ENCODE measurements at places on chromosomes 7 and 10.
A peak's percentile ranks its signal among the peaks of the same experiment; 100 is the strongest.

GRCh38 chr10:110584006-110584405, 16.5 kb downstream of the SMC3 start:
- DNase-seq: no peak

- DNase-seq: no peak
Measured at GRCh38 chr7:107622429-107622828, 38.2 kb upstream of the SLC26A4 start.

- DNase-seq: no peak
Measured at GRCh38 chr10:11213137-11213536, 195.5 kb downstream of the CELF2 start.

- DNase-seq: no peak
Measured at GRCh38 chr7:22339725-22340390, 17.1 kb downstream of the RAPGEF5 start.

DNA sequence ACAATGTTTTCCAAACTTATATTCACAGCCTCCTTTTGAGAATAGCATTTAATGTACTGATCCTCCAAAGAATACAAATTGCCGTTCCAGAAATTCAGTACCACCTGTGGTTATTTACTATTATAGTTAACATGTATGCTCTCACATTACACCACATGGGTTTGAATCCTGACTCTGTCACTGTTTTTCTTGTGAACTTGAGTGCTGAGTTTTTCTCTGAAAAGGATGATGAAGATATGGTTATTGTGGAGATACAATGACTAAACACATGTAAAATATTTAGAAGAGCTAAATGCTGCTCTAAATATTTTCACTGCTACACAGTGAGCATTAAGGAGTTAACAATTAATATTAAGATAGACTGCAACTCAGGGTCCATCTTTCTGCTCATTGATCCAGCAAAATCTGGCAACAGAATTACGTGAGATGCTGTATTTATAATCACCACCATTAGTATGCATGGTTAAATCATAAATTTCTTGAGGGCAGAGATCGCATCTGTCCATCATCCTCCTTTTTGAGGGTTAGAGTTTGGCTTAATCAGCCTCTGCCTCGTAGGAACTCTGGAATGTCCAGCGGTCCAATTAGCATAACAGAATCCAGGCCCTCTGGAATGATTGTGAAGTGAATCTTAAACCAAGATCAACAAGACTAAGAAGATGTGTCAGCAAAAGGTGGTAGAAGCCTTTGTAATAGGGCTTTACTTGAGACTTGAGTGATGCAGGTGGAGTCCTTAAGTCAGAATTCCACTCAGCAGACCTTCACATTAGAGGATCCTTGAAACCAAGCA, 152.8 kb downstream of the MACC1 start:
- no peak for DNase-seq

GRCh38 chr10:29007748-29008610, 280.9 kb upstream of the LYZL1 start:
- no peak for DNase-seq

GRCh38 chr10:120962756-120963593, 111.8 kb downstream of the WDR11 start:
- DNase-seq: no peak

- no peak for DNase-seq
Measured at GRCh38 chr10:74988054-74988775, 123.2 kb upstream of the SAMD8 start.

DNA sequence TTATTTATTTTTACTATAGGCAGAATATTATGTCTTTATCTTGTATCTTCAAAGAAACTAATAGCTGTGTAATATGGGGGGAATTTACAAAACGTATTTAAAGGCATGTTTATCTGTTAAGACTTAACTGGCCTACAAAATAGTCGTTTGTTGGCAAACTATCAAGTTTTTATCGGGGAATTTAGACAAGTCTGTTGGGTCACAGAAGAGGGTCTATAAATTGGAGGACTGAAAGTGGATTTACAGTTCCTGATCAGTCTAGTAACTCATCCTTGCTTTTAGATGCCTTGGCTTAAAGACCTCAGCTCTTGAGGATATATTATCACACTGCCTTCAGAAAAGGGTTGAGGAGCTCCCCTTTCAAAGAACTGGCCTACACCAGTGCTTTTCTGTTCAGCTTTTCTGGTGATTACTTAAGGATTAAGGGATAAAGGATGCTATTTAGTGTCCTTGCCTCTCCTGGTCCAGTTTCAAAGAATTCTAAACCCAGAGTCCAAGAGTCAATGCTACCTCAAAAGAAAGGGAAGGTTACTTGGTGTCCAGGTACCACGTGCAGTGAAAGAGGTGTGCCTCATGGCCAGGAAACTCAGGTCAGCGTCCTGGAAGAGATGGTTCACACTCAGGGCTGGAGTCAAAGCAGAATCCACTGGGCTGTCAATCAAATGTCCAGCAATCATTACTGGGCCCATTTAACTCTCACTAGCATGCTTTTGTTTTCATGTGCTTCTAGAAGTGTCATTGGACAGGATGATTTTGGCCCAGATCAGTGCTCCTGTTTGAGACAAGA, 42.9 kb upstream of the ABI1 start:
- DNase-seq: no peak

GRCh38 chr10:59829601-59830000, 76.3 kb upstream of the MRLN start:
- no peak for DNase-seq

- DNase-seq: no peak
Measured at GRCh38 chr10:4635883-4636282, 190.1 kb upstream of the AKR1E2 start.

DNA sequence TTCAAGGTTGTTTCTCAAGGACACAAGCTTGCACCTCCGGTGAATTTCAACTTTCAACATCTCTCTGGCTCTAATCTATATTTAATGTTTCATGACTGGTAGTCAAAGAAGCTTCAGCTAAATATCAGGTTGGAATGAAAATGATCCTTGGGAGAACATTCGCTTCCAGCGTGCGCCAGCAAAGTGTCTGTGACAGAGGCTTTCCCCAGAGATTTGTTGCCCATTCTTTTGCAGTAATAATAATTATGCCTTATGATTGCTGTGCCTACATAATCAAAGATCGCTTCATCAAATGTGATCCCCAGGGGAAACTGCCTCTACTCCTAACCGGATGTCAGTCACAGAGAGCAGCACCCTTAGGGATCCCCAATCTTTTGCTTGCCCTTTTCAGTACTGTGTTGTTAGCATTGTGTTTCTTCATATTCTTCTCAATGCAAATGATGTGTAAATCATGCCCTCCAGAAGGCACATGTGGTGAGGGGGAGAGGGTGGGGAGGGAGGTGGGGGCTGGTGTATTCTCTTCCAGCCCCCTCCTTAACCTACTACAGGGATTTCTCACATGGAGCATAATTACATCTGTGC, 30.5 kb downstream of the FZD1 start:
- DNase-seq: no peak

GRCh38 chr7:51114501-51114900, 202.1 kb downstream of the COBL start:
- DNase-seq: no peak

DNA sequence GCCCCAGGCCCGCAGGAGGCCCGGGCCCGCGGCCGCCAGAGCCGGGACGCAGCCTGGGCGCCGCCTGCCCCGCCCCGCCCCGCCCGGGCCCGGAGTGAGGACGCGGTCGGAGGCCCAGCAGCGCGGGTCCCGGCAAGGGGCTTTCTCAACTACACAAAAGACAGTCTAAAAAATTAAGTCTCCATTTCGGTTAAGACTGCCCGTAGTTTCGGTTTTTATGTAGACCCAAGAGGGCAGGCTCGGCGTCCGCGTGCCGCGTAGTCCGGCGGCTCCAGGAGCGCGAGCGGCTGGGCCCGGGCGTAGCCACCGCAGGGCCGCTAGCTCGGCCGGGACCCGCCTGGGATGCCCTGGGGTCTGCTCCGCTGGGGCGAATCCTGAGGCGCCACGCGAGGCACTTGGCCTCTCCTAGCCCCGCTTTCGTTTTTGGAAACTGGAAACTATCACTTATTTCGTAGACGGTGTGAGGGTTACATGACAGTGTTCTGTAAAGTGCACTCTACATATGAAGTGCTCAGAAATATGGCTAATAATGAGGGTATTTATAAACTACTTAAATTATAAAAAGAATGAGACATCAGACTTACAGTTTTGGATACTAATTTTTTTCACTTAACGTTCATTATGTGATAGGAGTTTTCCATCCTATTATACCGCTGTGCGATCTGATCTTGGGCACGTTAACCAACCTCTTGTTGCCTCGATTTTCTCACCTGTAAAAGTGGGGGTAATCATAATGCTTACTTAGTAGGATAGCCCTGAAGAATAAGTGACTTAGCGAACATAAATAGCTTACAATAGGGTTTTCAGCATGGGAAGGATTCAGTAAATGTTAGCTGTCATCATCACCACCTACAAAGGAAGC, 573 bp downstream of the BLVRA start:
- DNase-seq: peak; percentile 64

- DNase-seq: no peak
Measured at GRCh38 chr10:18145652-18146051, 5.4 kb downstream of the CACNB2 start.

GRCh38 chr10:130403153-130404075, 267.2 kb downstream of the GLRX3 start:
- DNase-seq: no peak

GRCh38 chr7:51158742-51159445, 157.7 kb downstream of the COBL start:
- no peak for DNase-seq

DNA sequence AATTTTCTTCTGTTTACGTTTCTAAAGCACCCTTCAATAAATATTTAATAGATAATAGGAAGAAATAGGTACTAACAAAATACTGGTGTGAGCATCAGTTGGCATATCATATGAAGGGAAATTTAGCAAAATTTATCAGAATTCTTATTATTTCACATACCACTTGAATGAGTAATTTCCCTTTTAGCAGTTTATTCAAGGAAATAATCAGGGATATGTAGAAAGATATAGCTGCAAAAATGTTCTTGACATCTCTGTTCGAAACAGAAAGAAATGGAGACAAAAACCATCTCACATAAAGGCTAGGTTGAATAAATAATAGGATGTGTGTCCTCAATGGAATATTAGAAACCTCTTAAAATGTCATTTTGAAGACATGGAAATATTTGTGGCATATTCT, 35.8 kb upstream of the PIP4K2A start:
- no peak for DNase-seq

- no peak for DNase-seq
Measured at GRCh38 chr7:133099633-133100286, 17.9 kb upstream of the CHCHD3 start.

DNA sequence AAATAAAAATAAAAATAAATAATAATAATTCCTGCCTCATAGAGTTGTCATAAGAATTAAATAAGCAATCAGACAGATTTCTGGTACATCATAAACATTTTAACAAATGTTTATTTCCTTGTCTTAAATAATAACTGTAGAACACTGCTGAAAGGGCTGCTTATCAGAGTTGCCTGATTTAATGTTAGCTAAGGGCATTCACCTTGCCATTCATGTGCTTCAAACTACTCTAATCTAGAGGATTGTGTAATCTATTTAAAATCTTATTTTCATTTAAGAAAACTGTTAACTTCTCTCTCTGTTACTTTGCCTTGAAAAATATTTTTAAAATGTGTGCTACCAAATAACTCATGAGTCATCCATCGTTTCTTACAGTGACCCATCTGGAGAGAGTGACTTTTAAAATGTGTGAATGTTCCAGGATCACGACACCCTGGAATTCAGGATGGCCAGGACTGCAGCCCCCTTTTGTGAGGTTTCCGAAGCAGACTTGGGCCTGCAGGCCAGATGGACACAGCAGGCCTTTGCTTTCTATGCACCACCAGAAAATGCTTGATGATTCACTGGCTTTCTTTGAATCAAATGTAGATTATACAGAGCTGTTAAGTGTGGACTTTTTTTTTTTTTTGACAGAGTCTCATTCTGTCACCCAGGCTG, 109.1 kb upstream of the TNS3 start:
- DNase-seq: no peak

- no peak for DNase-seq
Measured at GRCh38 chr7:113125728-113126127, 7.4 kb upstream of the SMIM30 start.

GRCh38 chr10:51312817-51313216, 238.5 kb downstream of the PRKG1 start:
- no peak for DNase-seq

DNA sequence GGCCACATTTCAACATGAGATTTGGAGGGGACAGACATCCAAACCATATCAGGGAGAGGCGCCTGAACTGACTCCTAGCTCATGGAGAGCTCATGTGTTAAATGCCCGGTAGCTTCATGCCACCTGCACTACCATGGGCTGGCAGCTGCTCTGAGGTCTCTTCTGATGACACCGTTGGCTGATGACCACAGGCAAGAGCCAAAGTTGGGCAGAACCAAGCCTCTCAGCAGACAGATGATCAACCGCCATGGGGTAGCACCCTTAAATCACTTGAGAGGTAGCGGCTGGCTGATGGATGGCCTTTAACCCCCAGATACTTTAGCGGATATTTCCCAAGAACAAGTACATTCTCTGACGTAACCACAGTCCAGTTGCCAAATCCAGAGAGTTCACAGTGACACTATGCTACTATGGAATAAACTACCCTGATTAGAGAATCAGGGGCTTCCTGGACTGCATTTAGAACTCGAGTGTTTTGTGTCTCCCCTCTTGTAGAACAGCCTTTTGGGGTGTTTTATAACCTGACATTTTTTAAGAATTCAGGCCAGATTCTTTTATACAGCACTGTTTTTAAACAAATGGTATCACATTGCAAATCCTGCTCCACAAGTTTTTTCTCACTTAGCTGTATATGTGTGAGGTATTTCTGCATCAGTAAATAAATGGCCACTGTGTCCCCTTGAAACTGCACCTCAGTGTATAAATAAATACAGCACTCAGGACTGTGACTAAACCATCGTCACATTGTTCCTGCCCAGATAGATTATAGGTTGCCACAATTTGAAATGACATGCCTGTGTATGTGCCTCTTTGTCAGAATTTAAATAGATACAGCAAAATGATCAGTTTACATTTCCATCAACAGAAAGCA, 30.8 kb upstream of the DRGX start:
- DNase-seq: no peak

DNA sequence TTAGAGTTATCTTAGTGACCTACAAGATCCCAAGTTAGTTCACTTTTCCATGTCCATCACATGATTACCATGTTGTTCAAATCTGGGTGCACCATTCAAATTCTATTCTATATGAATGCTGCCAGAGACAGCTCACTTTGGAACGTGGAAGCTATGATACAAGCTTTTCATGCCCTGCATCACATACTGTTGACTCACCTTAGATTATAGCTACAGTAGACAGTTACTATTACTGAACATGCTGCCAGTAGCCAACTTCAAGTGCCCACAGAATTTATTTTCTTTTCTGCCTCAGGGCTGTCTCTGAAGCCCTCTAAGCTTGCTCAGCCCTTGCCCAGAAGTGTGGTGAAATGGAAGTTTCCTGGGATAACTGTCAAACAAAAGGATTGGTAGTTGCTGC, 231.1 kb downstream of the GPR158 start:
- DNase-seq: no peak

DNA sequence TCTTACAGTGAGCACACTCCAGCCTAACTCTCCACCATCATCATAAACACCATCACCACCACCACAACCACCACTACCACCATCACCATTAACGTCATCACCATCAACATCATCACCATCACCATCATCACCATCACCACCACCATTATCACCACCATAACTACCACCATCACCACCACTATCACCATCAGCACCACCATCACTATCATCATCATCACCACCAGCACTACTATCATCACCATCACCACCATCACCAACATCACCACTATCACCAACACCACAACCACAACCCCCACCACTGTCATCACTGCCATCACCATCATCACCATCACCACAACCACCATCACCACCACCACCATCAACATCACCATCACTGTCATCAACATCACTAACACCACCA, 279.0 kb upstream of the TCERG1L start:
- no peak for DNase-seq

GRCh38 chr7:118754608-118755007, 530.1 kb downstream of the ANKRD7 start:
- no peak for DNase-seq
